ENCODE measurements at places on chromosomes 2 and 18.

- peak; percentile 27 for DNase-seq
These were observed 107.1 kb downstream of the ABCA12 start for GRCh38 chr2:215031321-215031720.

- no peak for DNase-seq
These were observed 118.0 kb downstream of the KCNE4 start for GRCh38 chr2:223169830-223170605.

DNA sequence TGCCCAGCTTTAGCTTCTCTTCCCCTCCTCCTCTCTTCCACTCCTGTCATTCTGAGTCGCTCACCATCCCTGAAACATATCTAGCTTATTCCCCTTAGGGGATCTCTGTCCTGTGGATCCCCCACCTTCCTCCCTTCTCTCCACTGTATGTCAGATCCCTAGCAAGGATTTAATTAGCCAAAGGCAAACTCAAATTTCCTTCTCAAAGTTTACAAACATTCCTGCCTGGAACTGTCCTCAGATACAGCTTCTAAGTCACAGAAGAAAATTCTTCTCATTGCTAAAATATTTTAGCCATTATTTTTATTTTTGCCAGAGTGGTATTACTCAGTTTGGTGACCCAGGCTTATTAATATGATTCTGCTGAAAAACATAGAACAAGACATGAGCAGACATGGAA lies 315.3 kb downstream of the CYP26B1 start:
- DNase-seq = no peak

GRCh38 chr2:71385012-71385411 lies 53.4 kb downstream of the ZNF638 start:
- DNase-seq = no peak

GRCh38 chr18:59279722-59280121 lies 6.5 kb upstream of the RAX start:
- DNase-seq = no peak

DNA sequence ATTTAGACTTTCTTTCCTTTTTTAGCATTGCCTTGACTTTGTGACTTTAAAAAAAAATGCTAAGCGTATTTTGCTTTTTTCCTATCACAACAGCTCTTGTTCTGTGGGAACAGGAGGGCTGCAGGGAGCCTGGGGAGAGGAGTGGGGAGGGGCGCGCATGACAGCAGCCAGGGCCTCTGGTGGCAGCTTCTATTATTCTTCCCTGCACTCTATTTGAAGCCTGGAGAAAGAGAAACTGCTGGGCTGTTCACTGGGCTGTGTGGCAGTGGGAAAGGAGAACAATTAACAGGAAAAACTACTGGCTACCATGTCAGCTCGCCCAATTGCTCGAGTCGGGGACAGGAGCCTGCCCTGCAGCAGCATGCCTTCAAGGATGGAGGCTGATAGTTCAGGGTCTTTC lies 119.0 kb upstream of the ZBTB14 start:
- DNase-seq = no peak

- no peak for DNase-seq
These were observed 62.8 kb upstream of the ITSN2 start for GRCh38 chr2:24423095-24423494.

GRCh38 chr2:217876253-217876570 lies 126.6 kb downstream of the TNS1 start:
- no peak for DNase-seq

- no peak for DNase-seq
These were observed 1.7 kb upstream of the VAMP5 start for GRCh38 chr2:85582492-85582891.

GRCh38 chr2:21301871-21302455 lies 178.2 kb downstream of the TDRD15 start:
- DNase-seq = no peak

DNA sequence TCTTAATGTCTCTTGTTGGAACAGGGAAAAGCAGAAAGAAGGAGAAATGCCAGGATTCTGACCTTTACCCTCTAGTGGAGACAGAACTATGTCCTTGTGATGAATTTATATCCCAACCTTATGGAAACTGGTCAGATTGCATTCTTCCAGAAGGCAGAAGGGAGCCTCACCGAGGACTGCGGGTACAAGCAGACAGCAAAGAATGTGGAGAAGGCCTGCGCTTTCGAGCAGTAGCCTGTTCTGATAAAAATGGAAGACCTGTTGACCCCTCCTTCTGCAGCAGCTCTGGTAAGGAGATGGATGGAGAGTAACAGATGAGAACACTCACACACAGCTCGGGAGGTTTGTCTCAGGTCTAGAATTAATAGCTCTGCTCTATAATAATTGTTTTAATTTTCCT lies 552.7 kb upstream of the HNMT start:
- no peak for DNase-seq

- DNase-seq = no peak
These were observed 599.5 kb upstream of the SYT4 start for GRCh38 chr18:43876748-43877147.

DNA sequence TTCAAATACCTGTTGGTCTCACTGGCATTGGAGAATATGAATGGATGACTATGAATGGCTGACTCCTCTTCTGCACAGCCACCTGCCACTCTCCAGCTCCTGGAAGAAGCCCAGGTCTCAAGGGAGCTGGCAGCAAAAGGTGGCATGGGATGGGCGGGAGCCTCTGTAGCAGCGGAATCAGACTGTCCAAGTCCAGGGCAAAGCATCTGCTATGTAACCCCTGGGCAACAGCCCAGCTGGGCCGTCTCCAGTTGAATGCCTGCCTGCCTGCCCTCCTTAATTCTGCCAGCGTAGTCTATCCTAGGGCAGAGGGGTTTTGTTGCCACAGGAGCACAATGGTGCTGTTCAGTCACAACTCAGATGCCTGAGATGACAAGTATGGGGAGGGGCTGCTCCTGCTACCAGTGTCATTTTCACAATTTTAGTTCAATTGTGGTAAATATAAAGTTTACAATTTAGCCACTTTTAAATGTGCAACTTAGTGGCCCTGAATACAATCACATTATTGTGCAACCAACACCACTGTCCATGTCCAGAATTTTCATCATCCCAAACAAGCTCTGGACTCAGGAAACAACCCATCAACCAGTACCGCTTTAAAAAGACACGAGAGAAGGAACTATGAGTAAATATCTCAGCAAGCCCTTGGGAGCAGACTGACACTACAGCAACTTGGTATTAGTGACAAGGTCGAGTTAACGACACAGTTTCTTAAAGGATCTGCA lies 115.2 kb downstream of the MYO5B start:
- DNase-seq = peak; percentile 64

DNA sequence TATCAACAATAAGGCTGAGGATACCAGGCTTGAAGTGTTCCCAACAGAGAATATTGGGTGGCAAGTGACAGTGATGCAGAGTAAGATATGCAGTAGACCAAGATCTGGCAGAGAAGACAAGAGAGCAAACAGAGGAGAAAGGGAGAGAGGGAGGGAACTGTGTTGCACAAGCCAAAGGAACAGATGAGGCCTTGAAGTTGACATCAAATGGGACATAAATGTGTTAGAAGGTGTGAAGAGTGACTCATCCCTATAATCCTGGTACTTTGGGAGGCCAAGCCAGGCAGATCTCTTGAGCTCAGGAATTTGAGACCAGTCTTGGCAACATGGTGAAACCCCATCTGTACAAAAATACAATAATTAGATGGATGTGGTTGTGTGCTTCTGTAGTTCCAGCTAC lies 342.9 kb downstream of the PARD3B start:
- DNase-seq = no peak

- DNase-seq = no peak
These were observed 14.1 kb downstream of the MFSD2B start for GRCh38 chr2:24024018-24024417.

DNA sequence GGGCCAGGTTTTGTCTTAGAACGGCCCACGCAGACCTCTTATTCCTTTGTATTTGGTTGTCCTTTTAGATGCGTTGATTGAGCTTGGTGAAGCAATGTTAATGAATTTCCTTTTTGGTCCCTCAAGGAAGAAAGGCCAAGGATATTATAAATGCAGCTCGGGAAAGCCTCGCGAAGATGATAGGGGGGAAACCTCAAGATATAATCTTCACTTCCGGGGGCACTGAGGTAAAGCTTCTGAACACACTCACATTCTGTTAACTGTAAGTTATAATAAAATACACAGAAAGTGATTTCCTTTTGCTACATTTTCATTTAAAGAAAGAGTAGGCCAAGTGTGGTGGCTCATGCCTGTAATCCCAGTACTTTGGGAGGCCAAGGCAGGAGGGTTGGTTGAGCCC lies 7.1 kb downstream of the SCLY start:
- no peak for DNase-seq

DNA sequence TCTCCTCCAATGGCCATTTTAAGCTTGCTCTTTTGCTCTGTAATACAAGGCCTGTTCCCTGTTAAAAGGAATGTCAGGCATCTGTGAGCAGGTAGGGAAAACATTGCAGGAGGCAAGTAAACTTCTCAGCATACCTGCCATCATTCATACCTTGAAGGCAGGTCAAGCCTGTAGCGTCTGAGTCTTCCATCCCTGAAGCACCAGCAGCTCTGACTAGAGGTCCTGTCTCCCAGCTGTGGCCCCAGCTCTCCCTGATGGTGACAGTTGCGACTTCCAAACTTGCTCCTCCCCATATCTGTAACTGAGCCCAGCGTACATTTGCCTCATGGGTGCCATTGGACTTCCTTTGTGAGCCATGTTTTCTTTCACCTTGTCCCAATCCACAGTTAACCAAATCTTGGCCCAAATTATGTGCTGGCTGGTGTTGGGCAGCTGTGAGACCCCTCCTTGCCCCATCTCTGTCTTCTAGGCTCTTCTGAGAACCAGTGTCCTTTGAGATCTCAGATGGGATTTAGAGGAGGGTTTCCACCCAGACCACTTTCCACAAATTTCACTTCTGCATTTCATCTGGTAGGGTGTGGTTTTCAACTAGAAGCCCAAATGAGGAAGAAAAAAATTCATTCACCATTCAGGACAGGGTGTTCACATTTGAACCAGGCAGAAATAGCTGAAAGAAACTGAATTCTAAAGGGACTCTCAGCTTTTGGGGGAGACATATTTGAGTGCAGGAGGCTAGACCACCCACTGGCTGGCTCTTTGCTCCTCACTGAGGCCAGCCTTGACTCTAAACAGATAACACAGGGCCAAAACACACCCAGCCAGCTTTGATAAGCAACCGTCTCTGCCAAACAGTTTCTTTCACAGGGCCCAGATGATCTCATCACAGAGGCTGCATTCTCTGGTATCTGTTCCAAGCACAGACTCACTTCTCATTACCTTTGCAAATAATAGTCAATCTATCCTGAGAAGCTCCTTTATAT lies 66.4 kb upstream of the MSH2 start:
- no peak for DNase-seq

- no peak for DNase-seq
These were observed 355.9 kb downstream of the PIK3C3 start for GRCh38 chr18:42310956-42311355.

- no peak for DNase-seq
These were observed 127.8 kb downstream of the AGPS start for GRCh38 chr2:177520324-177520723.

DNA sequence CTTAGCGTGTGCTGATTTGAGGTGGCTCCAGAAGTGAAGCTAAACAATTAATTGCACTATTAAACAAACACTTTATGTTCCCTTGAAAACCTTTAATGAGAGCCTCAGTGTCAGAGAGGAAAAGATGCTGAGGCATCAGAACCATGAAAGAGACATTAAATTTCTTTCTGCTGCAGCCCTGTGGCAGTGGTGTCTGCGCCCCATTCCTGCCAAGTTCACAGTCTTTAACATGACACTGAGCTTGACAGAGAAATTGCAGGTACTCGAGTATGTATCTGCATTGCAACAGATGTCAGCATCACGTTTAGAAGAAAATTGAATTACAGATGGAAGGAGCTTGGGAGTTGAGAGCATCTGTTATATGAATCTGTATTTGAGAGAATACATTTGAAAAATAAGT lies 111.3 kb upstream of the CREB1 start:
- DNase-seq = no peak

- no peak for DNase-seq
These were observed 48.8 kb upstream of the KCNE4 start for GRCh38 chr2:223003191-223003590.

- DNase-seq = no peak
These were observed 108.9 kb upstream of the DAPL1 start for GRCh38 chr2:158686210-158686691.

- no peak for DNase-seq
These were observed 121.5 kb downstream of the WDSUB1 start for GRCh38 chr2:159165048-159165447.

GRCh38 chr2:186059096-186059495 lies 320.5 kb downstream of the FSIP2 start:
- DNase-seq = no peak

GRCh38 chr2:51387235-51387634 lies 355.3 kb upstream of the NRXN1 start:
- DNase-seq = no peak

DNA sequence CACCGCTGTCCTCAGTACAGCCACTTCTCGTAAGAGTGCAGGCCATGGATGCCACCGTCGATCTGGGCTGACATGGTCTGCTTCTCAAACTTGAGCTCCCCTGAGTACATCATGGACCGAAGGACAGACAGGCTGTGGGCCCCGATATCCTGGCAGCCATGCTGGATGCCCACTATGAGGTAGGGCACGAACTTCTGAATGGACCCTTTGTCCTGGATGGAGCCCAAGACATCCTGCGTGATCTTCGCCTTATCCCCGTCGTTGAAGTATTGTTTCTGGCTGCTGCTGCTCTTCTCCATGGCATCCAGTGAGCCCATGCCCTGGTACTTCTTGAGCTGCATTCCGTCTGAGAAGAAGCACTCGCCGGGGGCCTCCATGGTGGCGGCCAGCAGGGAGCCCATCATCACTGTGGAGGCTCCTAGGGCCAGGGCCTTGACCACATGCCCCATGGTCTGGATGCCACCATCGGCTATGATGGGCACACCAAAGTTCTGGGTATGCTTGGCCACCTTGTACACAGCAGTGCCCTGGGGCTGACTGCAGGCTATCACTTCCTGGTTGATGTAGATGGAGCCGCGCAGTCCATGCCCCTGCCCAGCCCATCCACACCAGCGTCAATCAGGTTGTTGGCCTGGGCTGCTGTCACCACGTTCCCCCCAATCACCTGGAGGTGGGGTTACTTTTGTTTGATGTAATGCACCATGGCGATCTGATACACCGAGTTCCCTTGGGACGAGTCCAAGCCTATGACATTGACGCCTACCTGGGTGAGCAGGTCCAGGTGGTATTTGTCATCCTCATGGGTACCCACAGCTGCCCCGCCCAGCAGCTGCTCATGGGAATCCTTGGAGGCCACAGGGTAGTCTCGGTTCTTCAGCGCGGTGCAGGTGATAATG lies 21.8 kb downstream of the CFLAR start:
- DNase-seq = no peak

DNA sequence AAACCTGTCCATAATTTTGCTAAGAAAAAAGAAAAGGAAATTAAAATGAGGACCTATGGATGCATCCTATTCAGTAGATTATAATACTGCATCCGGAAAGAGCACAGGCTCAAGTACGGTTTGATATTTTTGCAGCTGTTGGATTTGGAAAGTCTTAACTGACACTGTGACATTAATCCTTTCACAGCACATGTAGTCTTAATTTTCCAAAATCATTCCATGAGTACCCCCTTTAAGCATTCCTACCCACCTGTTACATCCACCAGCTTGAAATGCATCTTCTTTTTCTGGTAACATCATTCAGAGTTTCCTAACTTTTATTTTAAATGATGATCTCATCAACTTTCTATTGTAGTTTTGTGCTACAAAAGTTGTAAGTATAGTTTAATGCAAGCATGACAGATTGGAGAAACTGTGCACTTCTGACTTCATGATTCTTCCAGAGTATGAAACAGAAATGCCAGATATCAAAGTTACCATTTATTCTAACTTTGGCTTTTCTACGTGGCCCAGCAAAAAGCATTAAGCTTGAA lies 113.5 kb downstream of the ESCO1 start:
- no peak for DNase-seq

Data from LNCaP clone FGC (cell line).